Activated CD8-positive, alpha-beta T cell treated with anti-CD3 and anti-CD28 coated beads for 36 hours (primary cell): ENCODE measurements at places on chromosomes 12 and 14. TPM values are rescaled to one million over a fixed set of nuclear protein-coding genes. Genes with fewer than 3 reads are reported as not detected.
A peak's percentile ranks its signal among the peaks of the same experiment; 100 is the strongest.

Gene CD69
- total RNA-seq, result 174 TPM

Gene RDH12
- total RNA-seq, result not detected

DNA sequence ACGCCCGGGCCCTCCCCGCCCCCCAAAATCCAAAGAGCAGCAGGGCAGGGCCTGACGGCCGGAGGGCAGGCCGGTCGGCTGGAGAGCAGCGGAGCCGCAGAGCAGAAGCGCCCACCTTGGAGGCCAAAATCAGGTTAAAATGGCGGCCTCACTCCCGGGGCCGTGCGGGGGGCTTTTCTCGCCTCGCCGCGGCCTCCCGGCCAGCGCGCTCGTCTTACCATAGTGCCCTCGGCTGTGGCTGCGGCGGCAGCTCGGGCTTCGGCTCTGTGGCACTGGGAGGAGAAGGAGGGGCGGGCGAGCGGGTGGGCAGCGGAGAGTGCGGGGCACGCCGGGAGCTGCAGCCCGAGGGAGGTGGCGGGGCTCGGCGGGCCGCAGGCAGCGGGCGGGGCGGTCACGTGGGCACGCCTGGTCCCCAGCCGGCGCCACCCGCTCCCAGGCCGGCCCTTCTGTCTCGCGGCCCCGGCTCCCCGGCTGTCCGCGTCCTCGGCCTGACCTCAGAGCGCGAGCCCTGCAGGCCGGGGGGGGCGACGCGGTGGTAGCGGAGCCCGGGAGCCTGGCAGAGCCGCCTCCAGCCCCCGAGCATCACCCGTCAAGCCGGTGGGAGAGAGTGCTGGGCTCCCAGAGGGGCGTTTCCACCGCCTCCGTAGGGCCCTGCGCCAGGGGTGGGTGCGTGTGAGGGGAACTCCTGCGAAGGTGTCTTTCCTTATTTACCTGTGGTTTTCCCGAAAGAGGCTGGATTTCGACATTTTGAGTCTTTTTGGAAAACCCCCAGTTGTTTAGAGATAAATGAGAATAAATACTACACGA, at the start of gene CFL2:
Gene CFL2, minus strand, starts transcription at position 274 of the 807 bp plus-strand sequence. Its CDS starts 53 bp downstream, at position 221.
- peak; percentile 71 for DNase-seq

Gene ART4
- not detected for total RNA-seq

DNA sequence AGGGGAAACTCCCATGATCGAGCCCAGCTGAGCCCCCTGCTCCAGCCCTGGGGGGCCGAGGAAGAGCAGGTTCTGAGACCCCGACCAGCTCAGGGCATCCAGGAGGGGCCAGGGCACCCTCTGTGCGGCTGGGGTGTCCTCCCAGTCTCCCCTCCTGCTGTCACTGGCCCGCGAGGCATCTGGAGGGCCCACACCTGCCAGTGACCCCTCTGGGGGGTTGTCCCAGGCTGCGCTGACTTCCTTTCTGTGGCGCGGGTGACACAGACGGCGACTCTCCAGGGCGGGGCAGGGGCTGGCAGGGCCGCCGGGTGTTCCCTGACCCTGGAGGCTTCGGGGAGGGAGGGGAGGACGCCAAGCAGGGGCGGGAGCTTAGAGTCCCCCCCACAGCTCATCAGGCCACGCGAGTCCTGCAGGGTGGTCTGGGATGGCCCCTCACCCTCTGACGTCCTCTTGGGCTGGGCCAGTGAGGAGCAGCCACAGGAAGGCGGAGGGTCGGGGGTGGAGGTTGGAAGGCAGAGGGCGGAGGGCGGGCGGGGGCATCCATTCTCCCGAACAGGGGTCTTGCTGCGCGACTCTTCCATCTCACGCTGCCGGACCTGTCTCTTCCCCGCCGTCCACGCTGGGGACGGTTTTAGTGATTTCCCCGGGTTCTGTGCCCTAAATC, 38.6 kb upstream of the FBRSL1 start:
- DNase-seq, result peak; percentile 43

- no peak for DNase-seq
Measured at GRCh38 chr14:37114559-37114958, 57.8 kb downstream of the SLC25A21 start.

Gene P2RX7
- 3.6 TPM for total RNA-seq

Gene PXN
- total RNA-seq, result 40.2 TPM

- DNase-seq, result no peak
Measured at GRCh38 chr14:53147208-53147607, 5.9 kb downstream of the DDHD1 start.
